Activated CD4-positive, alpha-beta T cell treated with anti-CD3 and anti-CD28 coated beads for 24 hours (primary cell): ENCODE measurements at places on chromosomes 16 and 17.
A peak's percentile ranks its signal among the peaks of the same experiment; 100 is the strongest.

GRCh38 chr17:40937384-40937819 is at the start of gene KRT23:
Gene KRT23, minus strand, starts transcription at chr17:40937646. Its CDS starts 1,043 bp downstream, at chr17:40936603.
- no peak for DNase-seq

DNA sequence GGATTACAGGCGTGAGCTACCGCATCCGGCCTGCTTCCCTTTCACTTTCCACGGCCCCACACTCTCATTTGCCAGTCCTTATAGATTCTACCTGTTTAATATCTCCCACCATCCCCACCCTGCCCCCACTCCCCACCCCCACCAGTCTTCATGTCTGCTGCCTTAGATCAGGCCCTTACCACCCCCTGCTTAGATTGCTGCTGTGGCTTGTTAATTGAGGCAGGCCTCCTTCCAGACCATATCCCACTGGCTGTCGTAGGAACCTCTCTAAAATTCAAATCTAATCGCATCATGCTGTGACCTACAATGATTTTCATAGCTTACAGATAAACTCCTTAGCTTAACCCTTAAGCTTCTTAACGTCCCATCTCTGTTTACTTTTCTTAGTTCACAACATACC is 4.9 kb downstream of the IQCK start:
- no peak for DNase-seq

- DNase-seq: no peak
These were observed 2.8 kb downstream of the CFAP119 start for GRCh38 chr16:30758988-30759491.

GRCh38 chr16:57062329-57062728 is 30.1 kb upstream of the CPNE2 start:
- no peak for DNase-seq

DNA sequence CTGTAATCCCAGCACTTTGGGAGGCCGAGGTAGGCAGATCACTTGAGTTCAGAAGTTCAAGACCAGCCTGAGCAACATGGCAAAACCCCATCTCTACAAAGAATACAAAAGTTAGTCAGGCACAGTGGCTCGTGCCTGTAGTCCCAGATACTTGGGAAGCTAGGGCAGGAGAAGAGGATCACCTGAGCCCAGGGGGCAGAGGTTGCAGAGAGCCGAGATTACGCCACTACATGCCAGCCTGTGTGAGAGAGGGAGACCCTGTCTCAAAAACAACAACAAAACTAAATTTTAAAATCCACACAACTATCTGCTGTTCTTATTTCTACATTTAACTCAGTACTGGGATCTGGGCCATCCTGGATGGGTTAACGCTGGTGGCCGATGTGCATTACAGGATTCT is 41.2 kb upstream of the ARL6IP1 start:
- DNase-seq: no peak

- DNase-seq: no peak
These were observed 47.9 kb upstream of the HNF1B start for GRCh38 chr17:37792787-37793186.

GRCh38 chr17:17200311-17200710 is 5.8 kb downstream of the PLD6 start:
- no peak for DNase-seq

DNA sequence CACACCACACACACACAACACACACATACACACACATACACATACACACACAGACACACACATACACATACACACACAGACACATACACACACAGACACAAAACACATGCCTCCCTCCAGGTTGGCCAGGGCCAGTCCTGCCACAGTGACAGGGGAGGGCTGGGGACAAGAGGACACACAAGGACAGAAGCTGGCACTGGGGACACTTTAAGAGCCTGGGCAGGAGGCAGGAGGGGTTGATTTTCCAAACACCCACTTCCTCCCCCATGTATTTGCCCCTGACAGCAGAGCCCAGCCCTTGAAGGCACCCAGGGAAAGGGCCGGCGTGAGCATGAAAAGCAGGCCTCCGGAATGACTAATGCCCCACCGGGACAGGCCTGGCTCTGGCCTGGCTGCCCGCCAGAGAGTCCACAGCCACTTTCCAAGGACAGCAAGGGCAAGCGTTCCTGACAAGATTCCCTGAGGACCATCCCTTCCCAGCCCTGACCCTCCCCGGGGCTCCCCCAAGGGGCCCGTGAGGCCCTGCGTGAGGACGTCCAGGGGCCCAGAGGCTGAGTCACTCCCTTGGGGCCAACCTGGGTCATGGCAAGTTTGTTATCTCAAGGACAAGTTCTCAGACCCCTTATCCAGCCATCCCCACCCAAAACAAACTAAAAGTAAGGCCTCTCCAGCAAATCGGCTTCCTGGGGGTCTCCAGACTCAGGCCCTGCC is 235.6 kb downstream of the ZNF423 start:
- no peak for DNase-seq

DNA sequence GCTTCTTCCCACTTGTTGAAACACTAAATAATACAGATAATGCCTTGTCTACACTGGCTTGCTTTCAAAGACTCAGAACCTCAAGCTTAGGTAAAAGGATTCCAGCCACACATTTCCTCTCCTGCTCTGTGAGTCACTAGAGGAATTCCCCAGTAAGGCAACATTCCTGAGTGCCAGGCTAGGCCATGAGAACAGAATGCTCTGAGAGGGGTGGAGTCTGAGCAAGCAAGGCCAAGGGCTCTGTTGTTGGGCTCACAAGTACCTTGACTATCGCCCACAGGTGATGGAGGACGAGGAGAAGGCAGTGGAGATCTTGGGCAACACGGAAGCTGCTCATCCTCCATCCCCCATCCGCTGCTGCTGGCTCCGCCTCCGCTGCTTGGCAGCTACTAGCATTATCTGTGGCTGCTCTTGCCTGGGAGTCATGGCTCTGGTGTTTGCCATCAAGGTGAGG is 6.7 kb upstream of the PHKG2 start:
- no peak for DNase-seq

- DNase-seq: no peak
These were observed 42.8 kb downstream of the CMTM4 start for GRCh38 chr16:66653581-66654350.

DNA sequence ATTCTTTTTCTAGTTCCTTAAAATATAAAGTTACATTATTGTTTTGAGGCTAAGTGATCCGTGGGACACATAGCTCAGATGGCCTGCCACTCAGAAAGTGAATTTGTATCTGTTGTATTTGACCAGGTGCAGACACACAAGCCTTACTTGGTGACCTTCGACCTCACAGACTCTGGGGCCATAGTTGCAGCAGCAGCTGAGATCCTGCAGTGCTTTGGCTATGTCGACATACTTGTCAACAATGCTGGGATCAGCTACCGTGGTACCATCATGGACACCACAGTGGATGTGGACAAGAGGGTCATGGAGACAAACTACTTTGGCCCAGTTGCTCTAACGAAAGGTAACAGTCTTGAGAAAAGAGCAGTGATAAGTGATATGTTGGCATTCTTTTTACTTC is 30.5 kb downstream of the TMEM11 start:
- DNase-seq: no peak

DNA sequence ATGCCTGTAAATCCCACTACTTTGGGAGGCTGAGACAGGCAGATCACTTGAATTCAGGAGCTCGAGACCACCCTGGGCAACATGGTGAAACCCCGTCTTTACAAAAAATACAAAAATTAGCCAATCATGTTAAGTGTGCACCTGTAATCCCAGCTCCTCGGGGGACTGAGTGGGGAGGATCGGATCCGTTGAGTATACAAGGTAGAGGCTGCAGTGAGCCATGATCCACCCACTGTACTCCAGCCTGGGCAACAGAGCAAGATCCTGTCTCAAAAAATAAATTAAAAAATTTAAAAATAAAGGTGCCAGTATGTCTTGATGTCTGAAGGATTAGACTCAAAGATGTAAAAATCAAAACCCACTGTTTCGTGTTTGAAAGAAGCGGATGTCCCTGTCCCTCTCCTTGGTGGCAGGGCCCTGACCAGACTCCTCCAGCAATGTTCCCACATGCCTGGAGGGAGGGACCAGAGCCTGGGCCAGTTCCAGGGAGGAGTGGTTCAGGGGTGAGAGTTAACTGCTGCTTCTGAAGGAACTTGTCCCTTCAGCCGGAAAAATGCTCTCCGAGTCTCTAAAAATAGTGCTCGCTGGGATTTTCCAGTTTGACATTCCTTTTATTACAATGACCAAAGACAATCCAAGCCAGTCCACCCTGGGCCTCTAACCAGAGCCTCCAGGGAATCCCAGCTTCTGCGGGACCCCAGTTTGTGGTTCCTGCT is 9.4 kb upstream of the CMTM4 start:
- DNase-seq: no peak

- no peak for DNase-seq
These were observed 2.8 kb downstream of the MEOX1 start for GRCh38 chr17:43658900-43659299.

GRCh38 chr16:12499032-12499745 is 304.5 kb downstream of the CPPED1 start:
- no peak for DNase-seq

GRCh38 chr16:25546791-25547190 is 145.0 kb upstream of the HS3ST4 start:
- DNase-seq: no peak

GRCh38 chr17:78708510-78708973 is 73.5 kb downstream of the CYTH1 start:
- DNase-seq: peak; percentile 40

- no peak for DNase-seq
These were observed 169.5 kb downstream of the C16orf78 start for GRCh38 chr16:49542946-49543630.

DNA sequence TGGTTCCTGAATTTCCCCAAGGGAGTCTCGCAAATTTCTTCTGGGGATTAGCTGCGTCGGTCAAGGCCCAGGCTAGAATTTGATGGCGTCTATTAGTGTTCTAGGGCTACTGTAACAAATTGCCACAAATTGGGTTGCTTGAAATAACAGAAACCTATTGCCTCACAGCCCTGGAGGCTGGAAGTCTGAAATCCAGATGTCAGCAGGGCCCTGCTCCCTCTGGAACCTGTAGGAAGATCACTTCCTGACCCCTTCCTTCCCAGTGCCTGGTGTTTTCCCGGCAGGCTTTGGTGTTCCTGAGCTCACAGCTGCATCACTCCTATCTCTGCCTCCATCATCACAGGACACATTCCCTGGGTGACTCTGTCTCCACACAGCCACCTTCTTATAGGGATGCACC is 24.4 kb downstream of the DHRS7C start:
- DNase-seq: no peak

- peak; percentile 28 for DNase-seq
These were observed 14.5 kb downstream of the C17orf100 start for GRCh38 chr17:6666077-6666521.

- no peak for DNase-seq
These were observed 2.1 kb downstream of the XYLT1 start for GRCh38 chr16:17468611-17469010.

DNA sequence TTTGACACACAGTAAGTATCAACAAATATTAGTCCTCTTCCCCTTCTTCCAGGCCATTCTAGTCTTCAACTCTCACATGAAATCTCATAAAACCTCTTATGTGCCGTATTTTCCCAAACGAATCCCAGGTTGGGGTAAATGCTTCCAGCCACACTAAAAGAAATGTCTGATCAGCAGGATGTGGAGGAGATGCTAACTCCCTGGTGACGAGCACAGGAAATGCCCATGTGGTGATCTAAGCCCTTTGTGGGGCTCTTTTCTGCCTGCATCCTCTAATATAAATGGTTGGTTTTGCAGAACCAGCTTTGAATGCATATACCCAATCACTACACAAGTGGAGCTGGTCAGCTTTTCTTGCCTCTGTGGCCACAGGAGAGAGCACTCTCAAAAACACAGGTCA is 498.2 kb upstream of the ERCC4 start:
- DNase-seq: no peak

- no peak for DNase-seq
These were observed 17.0 kb downstream of the SOST start for GRCh38 chr17:43741636-43742035.

DNA sequence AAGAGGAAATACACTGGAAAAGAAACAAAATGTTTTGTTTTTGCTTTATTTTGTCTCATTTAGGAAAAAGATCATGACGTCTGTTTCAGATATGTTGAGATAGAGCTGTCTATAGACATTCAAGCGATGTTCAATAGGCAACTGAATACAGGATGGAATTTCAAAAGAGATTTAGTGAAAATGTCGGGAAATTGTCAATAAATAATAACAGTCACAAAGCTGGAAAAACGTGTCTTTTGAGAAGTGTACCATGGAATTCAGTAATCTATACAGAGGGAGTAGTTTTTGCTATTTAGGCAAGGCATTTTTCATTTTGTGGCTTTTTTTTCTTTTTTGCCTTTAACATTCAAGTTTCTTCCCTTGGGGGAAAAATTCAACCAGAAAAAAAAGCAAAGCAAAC is 33.0 kb downstream of the TMEM100 start:
- no peak for DNase-seq

- no peak for DNase-seq
These were observed at the start of gene MT1G for GRCh38 chr16:56667581-56668571. Gene MT1G, minus strand, starts transcription at chr16:56668065. Its CDS starts 72 bp downstream, at chr16:56667993.

DNA sequence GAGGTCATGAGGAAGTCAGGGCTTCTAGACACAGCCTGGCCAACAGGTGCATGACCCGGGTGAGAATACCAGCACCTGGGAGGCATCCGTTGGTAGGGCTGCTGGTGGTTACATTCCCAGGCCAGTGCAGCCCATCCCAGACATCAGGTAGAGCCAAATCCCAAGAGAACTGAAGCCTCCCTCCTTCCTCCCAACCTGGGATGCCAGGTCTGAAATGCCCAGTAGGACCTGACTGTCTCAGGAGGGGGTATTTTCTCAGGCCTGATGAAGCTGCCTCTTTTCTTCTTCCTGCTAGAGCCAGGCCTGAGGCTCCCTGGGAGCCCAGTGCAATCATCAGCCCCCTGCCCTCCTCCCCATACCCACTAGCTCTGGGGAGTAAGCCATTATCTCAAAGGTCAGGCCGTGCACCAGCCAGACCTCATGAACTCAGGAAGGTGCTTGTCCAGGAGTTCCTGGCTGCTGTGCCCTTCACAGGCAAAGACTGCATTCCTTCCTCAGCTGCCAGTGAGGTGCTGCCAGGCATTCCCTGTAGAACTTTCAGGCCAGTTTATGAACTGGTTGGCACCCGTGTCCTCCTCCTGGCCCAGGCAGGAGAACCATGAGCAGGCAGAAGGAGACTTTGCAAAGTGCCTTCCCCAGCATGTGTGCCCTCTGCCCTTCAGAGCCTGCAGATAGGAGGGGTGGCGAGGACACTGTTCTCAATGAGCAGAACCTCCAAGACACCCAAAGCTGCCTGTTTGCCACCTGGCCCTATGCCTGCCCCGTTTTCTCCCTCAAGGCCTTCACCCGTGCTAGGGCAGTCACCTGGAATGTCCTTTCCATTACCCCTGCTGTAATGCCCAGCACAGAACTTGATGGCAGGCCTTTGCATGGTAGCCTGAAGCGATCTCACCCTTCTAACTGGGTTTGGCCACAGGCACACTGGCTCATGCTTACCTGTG is 7.6 kb downstream of the TBX2 start:
- no peak for DNase-seq

GRCh38 chr16:89199241-89200123 is 855 bp downstream of the SLC22A31 start:
- no peak for DNase-seq

GRCh38 chr17:75459590-75460267 is 3.3 kb downstream of the TMEM94 start:
- DNase-seq: no peak

DNA sequence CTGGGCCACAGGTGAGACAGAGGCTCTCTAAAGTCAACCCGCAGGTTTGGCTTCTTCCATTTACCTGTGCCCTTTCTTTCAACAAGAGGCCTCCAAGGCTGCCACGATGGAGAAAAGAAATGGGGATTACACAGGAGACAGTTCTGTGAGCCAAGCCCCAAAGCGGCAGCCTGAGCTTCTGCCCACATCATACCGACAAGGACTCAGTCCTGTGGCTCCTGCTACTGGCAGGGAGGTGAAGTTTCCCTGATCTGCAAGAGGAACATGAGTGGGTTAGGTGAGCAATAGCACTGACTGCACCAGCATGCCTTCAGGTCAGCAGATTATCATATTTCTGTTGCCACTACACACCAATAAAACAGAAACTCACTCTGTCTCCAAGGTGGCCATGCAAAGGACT is 800.0 kb downstream of the KCNJ18 start:
- no peak for DNase-seq
